ENCODE measurements at places on chromosomes 1 and 21. TPM values are rescaled to one million over a fixed set of nuclear protein-coding genes. Genes with fewer than 3 reads are reported as not detected.

The SLFNL1 gene
- 4.1 TPM for total RNA-seq

The DYNLT4 gene
- total RNA-seq: 1.2 TPM

The FCGR1A gene
- total RNA-seq: 26.8 TPM

The PDE4DIP gene
- total RNA-seq: 123 TPM

The GNAT2 gene
- not detected for total RNA-seq

The GCSAML gene
- total RNA-seq: 2.1 TPM

GRCh38 chr1:21942464-21942863 lies 5.4 kb upstream of the HSPG2 start:
- H3K4me3 ChIP-seq: no peak overlapping the region
- no peak for DNase-seq
- H3K27me3 ChIP-seq: no peaks in the 10 kb centered on the region
- no peak overlapping the region for H3K27ac ChIP-seq
- peaks cover 37% of the 10 kb centered on the region for H3K4me1 ChIP-seq
- H3K36me3 ChIP-seq: no peaks in the 10 kb centered on the region

- H3K4me3 ChIP-seq: no peak overlapping the region
- no peak for DNase-seq
- H3K27me3 ChIP-seq: no peaks in the 10 kb centered on the region
- peaks cover 55% of the 10 kb centered on the region for H3K4me1 ChIP-seq
- H3K27ac ChIP-seq: peak overlapping the region; percentile 72
Measured at GRCh38 chr21:42527127-42527488, 13.5 kb downstream of the SLC37A1 start.

DNA sequence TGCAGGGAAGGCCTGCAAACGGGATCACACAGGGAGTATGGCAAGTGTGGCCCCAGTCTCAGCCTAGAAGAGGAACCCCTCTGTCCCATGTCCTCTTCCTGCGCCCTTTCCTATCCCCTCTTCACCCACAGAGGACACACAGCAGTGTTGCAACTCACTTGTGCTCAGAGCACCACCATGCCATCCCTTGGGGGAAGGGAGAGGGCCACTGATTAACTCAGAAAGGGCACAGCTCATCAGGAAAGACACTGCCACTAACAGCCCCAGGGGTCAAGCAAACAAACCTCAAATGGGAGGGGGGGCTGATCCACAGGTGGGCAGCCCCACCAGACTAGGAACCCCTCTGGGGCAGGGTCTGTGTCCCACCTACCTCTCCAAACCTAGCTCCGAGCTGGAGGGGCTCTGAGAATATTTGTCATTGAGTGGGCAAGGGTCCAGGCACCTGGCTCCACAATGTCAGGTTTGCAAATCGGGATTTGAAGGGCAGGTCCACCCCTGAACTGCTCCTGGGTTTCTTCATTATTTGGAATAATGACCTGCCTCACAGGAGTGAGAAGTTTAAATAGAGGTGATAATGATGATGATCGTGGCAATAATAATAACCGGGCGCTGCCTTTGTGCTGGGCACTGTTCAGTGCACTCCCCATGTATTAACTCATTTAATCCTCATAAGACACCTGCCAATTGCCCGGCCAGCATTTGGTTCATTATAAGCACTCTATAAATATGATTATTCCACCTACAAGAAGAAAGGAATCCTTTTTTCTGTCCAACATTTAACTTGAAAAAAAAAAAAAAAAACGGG lies 1.0 kb downstream of the ALDH4A1 start:
- H3K4me1 ChIP-seq: peaks cover 16% of the 10 kb centered on the region
- peak overlapping the region; percentile 74 for H3K4me3 ChIP-seq
- H3K27me3 ChIP-seq: no peaks in the 10 kb centered on the region
- no peak overlapping the region for H3K27ac ChIP-seq
- H3K36me3 ChIP-seq: no peaks in the 10 kb centered on the region

DNA sequence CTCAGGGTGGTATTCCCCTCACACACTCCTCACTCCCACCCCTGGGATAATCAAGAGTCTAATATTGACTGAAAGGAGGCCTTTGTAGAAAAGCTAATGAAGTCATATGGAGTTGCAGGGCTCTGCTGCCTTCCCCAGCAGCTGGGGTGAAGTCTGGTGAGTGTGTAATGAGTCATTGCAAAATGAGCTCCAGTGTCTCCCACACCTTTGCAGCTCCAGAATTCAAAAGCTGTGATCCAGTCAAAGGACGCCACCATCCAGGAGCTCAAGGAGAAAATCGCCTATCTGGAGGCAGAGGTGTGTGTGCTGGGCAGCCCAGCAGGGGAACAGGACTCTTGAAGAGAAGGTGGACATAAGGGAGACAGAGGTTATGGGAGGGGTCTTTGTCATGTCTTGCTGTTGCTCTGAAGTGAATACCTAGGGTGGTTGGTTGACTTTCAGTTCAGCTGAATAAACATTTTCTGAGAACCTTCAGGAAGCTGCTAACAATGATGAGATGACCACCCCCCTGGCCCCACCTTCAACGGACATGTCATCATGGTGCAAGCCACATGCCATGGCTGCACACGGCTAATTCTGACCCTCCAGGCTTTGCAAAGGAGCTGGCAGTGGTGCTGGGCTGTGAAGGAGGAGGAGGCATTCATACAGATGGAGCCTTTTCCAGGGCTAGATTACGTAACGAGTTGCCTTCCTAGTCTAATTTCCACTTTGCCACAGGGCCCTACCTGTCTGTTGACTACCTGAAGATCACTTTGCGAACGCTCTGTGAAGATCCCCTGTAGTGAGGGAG lies 32.2 kb upstream of the SNX27 start:
- H3K4me1 ChIP-seq: no peaks in the 10 kb centered on the region
- peaks cover 28% of the 10 kb centered on the region for H3K36me3 ChIP-seq
- DNase-seq: no peak
- H3K4me3 ChIP-seq: no peak overlapping the region
- H3K27ac ChIP-seq: no peak overlapping the region

DNA sequence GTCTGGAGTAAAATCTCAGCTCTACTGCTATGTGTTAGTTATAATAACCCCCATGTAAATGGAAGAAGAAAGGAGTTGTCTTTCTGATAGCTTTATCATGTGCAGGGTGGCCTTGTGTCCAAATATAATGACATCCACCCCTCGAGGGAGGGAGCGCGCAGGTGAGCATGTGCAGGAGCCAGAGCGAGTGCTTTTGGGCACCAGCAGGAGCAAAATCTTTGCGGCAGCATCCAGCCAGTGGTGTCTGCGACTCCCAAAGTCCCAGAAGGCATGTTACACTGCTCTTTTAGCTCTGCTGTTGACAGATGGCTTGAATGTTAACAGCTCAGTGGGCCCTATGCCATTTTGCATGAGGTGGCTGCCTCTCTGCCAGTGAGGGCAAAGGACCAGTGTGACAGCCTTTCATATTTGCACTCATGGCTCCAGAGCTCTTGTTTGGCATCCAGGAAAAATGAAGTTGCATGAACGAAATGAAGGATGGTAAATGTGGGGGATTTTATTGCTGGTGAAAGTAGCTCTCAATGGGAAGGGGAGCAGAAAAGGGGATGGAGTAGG lies 146.7 kb downstream of the HMCN1 start:
- DNase-seq: no peak
- no peaks in the 10 kb centered on the region for H3K27me3 ChIP-seq
- no peaks in the 10 kb centered on the region for H3K36me3 ChIP-seq
- H3K4me3 ChIP-seq: no peak overlapping the region
- no peak overlapping the region for H3K27ac ChIP-seq

GRCh38 chr21:42496839-42497202 lies 797 bp upstream of the RSPH1 start:
- H3K36me3 ChIP-seq: no peaks in the 10 kb centered on the region
- H3K4me3 ChIP-seq: peak overlapping the region; percentile 82
- peak overlapping the region; percentile 87 for H3K27ac ChIP-seq
- no peak for DNase-seq
- H3K27me3 ChIP-seq: no peaks in the 10 kb centered on the region

DNA sequence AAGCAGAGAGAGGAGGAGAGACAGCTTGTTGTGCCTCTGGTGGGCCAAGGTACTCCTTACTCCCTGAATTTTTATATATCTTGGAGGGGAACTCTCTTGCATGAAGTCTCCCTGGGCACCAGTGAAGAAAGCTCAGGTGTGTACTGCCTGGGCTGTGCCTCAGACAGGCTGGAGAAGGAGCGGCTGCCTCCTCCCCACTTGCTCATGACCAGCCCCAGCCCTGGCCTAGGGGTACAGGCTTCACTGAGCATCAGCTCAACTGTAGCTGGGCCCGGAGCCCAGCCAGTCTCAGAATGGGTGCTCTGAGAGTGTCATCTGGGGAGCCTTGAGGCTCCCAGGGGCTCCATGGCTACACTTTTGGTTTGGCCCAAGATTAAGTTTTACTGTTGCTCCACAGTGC lies 44.8 kb upstream of the TENT5C start:
- no peak for DNase-seq
- no peak overlapping the region for H3K27ac ChIP-seq
- H3K27me3 ChIP-seq: no peaks in the 10 kb centered on the region
- peaks cover 32% of the 10 kb centered on the region for H3K4me1 ChIP-seq

DNA sequence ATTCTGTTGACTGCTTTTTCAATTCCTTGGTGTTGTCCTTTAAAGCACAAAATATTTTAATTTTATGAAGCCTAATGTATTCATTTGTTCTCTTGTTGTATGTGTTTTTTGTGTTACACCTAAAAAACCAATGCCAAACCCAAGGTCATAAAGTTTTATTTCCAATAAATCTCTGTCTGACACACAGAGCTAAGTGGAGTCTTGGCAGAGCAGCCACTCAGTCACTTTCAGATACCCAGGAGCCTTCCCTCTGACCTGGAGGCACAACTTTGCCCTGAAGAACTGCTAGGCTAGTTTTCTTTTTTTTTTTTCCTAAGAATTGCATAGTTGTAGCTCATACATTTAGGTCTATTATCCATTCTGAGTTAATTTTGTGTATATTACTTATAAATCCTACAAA lies 71.2 kb upstream of the BCL9 start:
- no peaks in the 10 kb centered on the region for H3K27me3 ChIP-seq
- H3K4me3 ChIP-seq: no peak overlapping the region
- no peaks in the 10 kb centered on the region for H3K4me1 ChIP-seq
- no peak overlapping the region for H3K27ac ChIP-seq

- no peak overlapping the region for H3K4me3 ChIP-seq
- no peak overlapping the region for H3K27ac ChIP-seq
- H3K4me1 ChIP-seq: peaks cover 29% of the 10 kb centered on the region
- no peaks in the 10 kb centered on the region for H3K36me3 ChIP-seq
Measured at GRCh38 chr1:225754940-225755641, 22.5 kb upstream of the SRP9 start.

DNA sequence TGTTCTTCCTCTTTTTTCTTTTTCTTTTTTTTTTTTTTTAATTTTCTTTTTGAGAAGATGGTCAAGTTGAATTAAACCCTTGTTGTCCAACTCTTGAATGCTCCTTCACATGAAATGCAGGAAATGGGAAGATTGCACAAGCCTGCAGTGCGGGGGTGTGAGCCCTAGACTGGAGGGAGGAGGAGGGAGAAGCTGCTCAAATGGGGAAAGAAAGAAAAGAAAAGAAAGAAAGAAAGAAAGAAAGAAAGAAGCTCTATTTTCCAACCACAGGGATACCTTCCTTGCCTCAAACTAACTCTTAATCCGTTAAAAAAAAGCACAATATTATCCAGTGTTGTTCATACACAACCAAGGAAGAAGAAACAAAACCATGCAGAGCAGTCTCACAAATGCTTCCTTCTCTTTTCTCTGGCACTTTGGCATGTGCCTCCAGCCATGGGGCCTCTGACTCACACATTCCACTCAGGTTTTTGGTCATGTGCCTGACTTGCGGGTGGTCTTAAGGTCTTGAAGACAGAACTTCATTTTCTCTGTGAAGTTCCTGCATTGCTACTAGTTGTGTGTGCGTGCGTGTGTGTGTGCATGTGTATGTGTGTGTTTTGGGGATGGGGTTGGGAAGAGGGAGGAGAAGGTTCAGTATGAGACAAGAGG lies 276.1 kb downstream of the RPS6KC1 start:
- no peak overlapping the region for H3K4me3 ChIP-seq
- H3K36me3 ChIP-seq: no peaks in the 10 kb centered on the region
- H3K27me3 ChIP-seq: no peaks in the 10 kb centered on the region
- no peak for DNase-seq

DNA sequence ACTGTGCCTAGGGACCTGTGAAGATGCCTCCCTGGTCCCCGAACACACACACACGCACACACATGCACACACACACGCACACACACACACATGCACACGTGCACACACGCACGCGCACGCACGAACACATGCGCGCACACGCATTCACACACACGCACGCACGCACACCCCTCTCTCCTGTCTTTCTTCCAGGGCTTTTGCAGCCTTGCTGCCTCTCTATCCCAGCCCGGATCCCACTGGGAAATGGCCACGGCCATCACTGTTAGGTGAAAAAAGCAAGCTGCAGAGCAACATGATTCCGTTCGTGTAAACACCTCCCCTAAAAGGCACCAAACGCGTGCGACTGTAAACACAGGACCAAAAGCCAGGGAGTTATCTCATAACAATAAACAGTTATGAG lies 39.7 kb downstream of the NKAIN1 start:
- no peak overlapping the region for H3K4me3 ChIP-seq
- no peak for DNase-seq
- H3K27me3 ChIP-seq: no peaks in the 10 kb centered on the region
- H3K4me1 ChIP-seq: no peaks in the 10 kb centered on the region

DNA sequence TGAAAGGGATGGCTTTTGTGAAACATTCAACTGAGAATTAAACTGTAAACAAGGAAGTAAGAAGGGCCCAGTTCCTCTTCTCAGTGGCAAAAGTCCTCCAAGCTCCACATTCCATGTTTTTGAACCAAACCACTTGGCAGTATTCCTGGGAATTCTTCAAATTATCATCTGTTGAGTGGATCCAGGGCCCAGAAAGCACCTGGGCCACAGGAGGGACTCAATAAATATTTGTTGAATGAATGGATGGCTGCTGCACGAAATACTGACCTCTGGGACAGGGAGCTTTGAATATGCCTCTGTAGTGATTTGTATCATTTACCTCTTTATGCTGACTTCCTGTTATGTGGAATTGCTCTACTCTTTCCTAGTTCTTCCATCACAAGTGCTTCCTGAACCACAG lies 4.7 kb downstream of the SLC35F3 start:
- no peak overlapping the region for H3K4me3 ChIP-seq
- no peak for DNase-seq
- H3K27ac ChIP-seq: no peak overlapping the region
- H3K27me3 ChIP-seq: peaks cover 19% of the 10 kb centered on the region
- H3K4me1 ChIP-seq: peaks cover 4% of the 10 kb centered on the region
- no peaks in the 10 kb centered on the region for H3K36me3 ChIP-seq

GRCh38 chr1:19057182-19057779 lies 100.8 kb upstream of the IFFO2 start:
- no peaks in the 10 kb centered on the region for H3K27me3 ChIP-seq
- no peak for DNase-seq
- H3K4me3 ChIP-seq: no peak overlapping the region
- no peaks in the 10 kb centered on the region for H3K4me1 ChIP-seq

- H3K4me1 ChIP-seq: no peaks in the 10 kb centered on the region
- no peak overlapping the region for H3K4me3 ChIP-seq
- H3K27me3 ChIP-seq: no peaks in the 10 kb centered on the region
- no peak overlapping the region for H3K27ac ChIP-seq
Measured at GRCh38 chr1:65011983-65012382, 45.6 kb upstream of the JAK1 start.

- H3K4me3 ChIP-seq: no peak overlapping the region
- H3K27ac ChIP-seq: no peak overlapping the region
- no peaks in the 10 kb centered on the region for H3K36me3 ChIP-seq
- no peak for DNase-seq
Measured at GRCh38 chr1:81298266-81298665, 502.5 kb upstream of the ADGRL2 start.

- no peak overlapping the region for H3K27ac ChIP-seq
- H3K36me3 ChIP-seq: peaks cover 54% of the 10 kb centered on the region
- no peaks in the 10 kb centered on the region for H3K27me3 ChIP-seq
- no peak for DNase-seq
- H3K4me3 ChIP-seq: no peak overlapping the region
- H3K4me1 ChIP-seq: peaks cover 8% of the 10 kb centered on the region
Measured at GRCh38 chr1:223780949-223781348, 64.8 kb downstream of the TP53BP2 start.

All from upper lobe of left lung (tissue), 6 donors.